ENCODE measurements at places on chromosomes 16 and 17.

- DNase-seq = no peak
Observed at GRCh38 chr16:2846511-2847310, 11.3 kb downstream of the PRSS22 start.

- no peak for DNase-seq
Observed at GRCh38 chr17:65618516-65618915, 57.1 kb upstream of the AXIN2 start.

- DNase-seq = no peak
Observed at GRCh38 chr17:64369007-64369893, 21.4 kb downstream of the PECAM1 start.

GRCh38 chr16:19929062-19929511 lies 44.4 kb upstream of the GPRC5B start:
- DNase-seq = no peak

- DNase-seq = no peak
Observed at GRCh38 chr16:85123891-85124635, 11.8 kb upstream of the CIBAR2 start.

- no peak for DNase-seq
Observed at GRCh38 chr17:42780851-42781638, 635 bp downstream of the WNK4 start.

DNA sequence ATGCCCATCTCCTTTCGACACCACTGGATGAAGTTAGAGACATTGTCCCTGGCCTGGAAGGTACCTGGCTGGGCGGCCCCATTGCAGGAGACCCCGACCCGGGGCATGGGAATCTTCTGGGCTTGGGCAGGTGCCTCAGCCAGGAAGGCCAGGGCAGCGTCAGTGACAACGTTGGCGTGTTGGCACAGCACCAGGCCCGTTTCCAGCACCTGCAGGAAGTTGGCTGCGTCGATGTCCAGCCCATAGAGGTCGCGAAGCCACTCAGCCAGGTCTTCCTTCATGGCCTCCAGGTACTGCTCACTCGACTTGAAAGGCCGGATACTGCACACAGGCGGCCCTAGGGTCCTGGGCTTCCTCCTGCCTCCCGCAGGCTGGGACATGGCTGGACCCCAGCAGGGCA lies 568 bp downstream of the GAS2L2 start:
- no peak for DNase-seq

Data from stimulated activated CD4-positive, alpha-beta T cell treated with anti-CD3 and anti-CD28 coated beads, TNF-alpha, amount 100 ng/mL, for 24 hours (primary cell).